ENCODE measurements at places on chromosomes 5 and 9. TPM values are rescaled to one million over a fixed set of nuclear protein-coding genes. Genes with fewer than 3 reads are reported as not detected.

- DNase-seq = no peak
Observed at GRCh38 chr5:100188778-100189177, 346.4 kb upstream of the FAM174A start.

- no peak for DNase-seq
Observed at GRCh38 chr5:67299231-67299735, 102.7 kb upstream of the CD180 start.

The LTC4S gene
- total RNA-seq = 0.91 TPM

- DNase-seq = no peak
Observed at GRCh38 chr5:77924081-77924480, 147.9 kb upstream of the TBCA start.

DNA sequence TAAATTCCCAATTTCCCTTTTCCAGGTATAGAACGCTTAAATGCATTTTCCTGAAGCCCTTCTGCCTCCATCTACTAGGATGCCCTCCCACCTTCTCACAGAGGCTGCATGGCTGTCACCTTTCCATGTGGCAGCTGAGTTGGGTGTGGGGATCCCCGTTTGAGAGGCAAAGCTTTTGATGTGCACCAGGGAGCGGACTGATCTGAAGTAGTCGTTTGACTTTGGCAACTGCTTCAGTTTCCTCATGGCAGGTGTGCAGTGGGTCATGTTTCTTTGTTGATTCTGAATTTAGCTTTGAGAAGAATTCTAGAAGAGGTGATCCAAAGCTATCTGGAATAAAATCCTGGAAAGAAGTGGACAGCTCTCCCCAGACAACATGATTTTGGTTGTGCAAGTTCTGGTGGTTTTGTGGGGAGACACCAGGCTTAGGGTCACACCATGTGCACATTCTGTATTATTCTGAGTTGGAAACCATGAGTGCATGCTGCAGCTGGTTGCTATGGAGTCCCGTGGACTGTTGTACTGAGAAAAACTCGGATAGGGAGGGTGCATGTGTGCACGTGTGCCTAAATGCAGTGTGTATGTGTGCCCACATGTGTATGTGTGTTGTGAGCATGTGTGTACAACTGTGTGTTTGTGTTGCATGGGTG lies 63.5 kb downstream of the GADD45G start:
- no peak for DNase-seq

DNA sequence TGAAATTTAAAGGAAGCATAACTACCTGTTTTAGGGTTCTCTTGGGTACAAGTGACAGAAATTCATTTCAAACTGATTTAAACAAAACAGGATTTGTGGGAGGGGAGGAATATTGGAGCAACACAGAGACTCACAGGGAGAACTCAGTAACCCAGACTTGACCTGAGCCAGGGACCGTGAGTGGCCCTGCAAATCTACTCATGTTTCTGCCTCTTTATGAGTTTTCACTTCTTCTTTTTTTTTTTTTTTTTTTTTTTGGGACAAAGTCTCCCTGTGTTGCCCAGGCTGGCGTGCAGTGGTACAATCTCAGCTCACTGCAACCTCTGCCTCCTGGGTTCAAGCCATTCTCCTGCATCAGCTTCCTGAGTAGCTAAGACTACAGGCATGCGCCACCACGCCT lies 405.6 kb upstream of the ZNF608 start:
- no peak for DNase-seq

DNA sequence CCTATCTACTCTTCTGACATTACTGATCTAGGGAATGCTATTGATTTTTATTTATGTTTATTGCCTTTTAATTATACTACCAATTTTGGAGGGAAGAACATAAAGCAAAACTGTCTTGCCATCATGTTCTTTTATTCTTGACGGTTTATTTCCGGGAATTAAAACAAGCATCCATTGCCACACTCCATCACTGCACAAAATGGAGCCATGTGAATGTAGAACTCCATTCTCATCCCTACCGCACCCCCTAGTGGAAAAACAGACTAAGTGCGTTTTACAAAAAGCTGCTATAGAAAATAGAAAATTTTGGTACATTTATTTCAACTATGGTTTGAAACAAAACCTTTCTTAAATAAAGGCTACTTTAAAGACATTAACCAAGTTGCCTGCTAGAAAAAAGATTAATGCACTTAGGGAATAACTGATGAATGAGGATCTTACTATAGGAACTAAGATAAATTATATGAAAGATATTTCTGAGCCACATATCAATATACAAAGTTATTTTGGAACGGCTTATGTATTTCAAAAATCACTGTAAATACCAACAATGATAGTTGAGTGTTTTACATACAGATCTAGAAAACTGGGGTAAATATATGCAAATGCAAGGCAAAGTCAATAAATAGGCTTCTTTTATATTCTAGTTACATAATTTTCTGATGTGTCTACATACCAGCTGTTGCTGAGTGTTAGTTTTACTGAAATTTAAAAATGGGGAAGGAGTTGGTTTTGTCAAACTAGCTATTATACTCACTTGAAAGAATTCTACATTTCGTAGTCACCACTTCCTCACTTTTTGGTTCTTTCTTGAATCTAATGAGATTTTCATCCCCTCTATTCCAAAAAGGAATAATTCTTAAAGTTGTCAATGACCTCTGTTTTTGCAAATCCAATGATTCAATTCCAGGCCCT lies 26.5 kb downstream of the OXCT1 start:
- DNase-seq = no peak

The NOXA1 gene
- total RNA-seq = 2.6 TPM

The INSL4 gene
- not detected for total RNA-seq

Measured in glutamatergic neuron (in vitro differentiated cells).